Stimulated activated CD8-positive, alpha-beta memory T cell treated with anti-CD3 and anti-CD28 coated beads, Interleukin-15, amount 100 ng/mL, for 24 hours (primary cell): ENCODE measurements at places on chromosomes 16 and 17.

GRCh38 chr16:7390974-7391373 is 58.3 kb downstream of the RBFOX1 start:
- DNase-seq: no peak

DNA sequence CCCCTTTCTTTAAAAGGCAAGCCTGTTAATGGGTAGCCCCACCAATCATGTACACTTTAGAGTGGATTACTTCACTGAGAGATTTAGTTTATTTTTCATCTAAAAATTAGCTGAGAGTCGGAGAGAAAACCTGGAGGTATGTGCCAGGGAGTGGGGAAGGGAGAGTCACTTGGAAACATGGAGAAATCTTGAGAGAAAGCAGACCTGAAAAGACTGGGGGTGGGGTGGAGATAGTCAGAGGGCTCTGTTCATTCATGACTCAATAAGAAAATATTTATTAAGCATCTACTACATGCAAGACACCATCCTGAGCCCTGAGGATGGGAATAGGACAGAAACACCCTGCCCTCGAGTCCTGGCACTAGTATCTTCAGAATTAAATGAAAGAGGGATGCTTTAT is 27.4 kb upstream of the RCVRN start:
- no peak for DNase-seq

DNA sequence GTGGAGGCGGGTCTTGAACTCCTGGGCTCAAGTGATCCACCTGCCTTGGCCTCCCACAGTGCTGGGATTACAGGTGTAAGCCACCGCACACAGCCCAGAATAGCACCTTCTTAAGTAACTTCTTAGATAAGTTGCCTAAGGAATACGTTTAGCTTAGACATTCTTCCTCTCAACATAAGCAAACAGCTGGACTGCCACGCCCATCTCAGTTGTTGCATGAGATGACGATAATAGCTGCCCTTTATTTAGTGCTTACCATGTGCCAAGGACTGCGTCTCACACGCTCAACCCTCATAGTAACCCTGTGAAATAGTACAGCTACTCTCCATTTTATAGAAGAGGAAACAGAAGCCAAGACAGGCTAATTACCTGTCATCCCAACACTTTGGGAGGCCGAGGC is 11.8 kb downstream of the HASPIN start:
- no peak for DNase-seq

DNA sequence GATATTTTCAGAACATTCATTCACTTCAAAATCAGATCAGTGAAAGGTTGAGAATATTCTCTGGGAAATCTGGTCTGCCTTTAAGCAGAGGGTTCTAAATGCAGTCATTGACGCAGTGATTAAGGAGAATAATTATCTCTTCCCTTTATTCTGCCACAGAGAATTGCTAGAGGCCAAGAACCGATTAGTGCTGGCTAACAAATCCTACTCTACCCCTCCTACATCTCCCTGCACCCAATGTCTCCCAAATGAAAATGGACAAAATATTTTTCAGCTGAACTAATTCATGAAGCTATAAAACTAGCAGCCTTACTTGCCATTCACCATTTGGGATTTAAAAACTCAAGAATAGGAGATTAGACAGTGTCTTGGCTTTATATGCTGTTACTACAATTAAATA is 185.5 kb upstream of the SOX9 start:
- no peak for DNase-seq

- peak; percentile 52 for DNase-seq
Measured at GRCh38 chr17:29622337-29623282, at the start of gene CORO6. Gene CORO6 (minus strand): TSS chr17:29622912. CDS start chr17:29621421, 1,491 bp downstream.

DNA sequence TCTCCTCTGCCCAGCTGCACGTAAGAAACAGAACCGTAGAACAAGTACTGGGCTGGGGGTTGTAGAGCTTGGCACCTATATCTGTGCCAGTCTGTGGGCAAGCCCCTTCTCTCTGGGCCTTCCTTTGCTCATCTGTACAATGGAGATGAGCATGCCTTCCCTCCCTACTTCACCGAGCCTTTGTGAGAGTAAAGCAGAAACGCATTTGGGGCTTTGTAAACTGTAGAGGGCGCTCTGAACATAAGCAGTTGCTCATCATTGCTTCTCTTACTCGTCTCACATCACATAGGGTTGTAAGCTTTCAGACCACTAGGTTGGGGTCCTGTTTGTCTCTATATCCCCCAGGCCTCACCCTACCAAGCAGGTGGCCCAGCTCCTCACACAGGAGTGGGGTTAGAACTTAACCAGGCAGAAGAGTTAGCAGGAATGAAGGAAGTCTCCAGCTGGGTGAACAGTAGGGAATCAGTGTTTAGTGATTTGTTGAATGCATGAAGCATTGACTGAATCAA is 15.1 kb downstream of the SAMD14 start:
- no peak for DNase-seq
